Right lobe of liver (tissue), 6 donors: ENCODE measurements at places on chromosomes 13 and 19. TPM values are rescaled to one million over a fixed set of nuclear protein-coding genes. Genes with fewer than 3 reads are reported as not detected.

NRTN gene
- 10.3 TPM for total RNA-seq

GRCh38 chr13:110373617-110374016 lies 66.5 kb downstream of the COL4A2 start:
- H3K4me1 ChIP-seq = no peaks in the 10 kb centered on the region
- no peaks in the 10 kb centered on the region for H3K27me3 ChIP-seq
- no peak overlapping the region for H3K27ac ChIP-seq
- H3K36me3 ChIP-seq = no peaks in the 10 kb centered on the region

- no peak overlapping the region for H3K4me3 ChIP-seq
- no peak overlapping the region for H3K27ac ChIP-seq
- H3K36me3 ChIP-seq = no peaks in the 10 kb centered on the region
- no peaks in the 10 kb centered on the region for H3K27me3 ChIP-seq
- no peak for DNase-seq
Measured at GRCh38 chr13:42277618-42278276, 5.8 kb downstream of the AKAP11 start.

DNA sequence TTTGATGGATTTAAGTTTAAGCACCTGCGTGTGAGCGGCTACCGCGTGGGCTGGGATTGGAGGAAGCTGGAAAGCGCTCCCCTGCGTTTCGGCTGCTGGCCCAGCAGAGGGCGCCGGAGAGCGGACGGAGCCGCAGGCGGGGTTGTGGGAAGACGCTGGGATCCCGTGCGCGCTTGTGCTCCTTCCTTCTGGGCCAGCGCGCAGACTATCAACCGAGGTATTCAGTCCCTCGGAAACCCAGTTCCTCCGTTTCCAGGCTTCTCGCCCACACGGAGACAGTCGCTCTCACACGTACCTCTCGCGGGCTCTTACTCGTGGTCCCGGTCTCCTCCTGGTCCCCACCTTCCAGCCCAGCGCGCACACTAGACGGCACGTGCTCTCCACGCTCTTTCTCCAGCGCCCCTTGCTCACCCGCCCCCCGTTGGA lies 28.8 kb downstream of the EPN1 start:
- DNase-seq = no peak
- no peaks in the 10 kb centered on the region for H3K27me3 ChIP-seq
- no peak overlapping the region for H3K27ac ChIP-seq
- H3K4me3 ChIP-seq = no peak overlapping the region
- no peaks in the 10 kb centered on the region for H3K4me1 ChIP-seq

FCER2 gene
- total RNA-seq = not detected

CYP4F2 gene
- 228 TPM for total RNA-seq

DNA sequence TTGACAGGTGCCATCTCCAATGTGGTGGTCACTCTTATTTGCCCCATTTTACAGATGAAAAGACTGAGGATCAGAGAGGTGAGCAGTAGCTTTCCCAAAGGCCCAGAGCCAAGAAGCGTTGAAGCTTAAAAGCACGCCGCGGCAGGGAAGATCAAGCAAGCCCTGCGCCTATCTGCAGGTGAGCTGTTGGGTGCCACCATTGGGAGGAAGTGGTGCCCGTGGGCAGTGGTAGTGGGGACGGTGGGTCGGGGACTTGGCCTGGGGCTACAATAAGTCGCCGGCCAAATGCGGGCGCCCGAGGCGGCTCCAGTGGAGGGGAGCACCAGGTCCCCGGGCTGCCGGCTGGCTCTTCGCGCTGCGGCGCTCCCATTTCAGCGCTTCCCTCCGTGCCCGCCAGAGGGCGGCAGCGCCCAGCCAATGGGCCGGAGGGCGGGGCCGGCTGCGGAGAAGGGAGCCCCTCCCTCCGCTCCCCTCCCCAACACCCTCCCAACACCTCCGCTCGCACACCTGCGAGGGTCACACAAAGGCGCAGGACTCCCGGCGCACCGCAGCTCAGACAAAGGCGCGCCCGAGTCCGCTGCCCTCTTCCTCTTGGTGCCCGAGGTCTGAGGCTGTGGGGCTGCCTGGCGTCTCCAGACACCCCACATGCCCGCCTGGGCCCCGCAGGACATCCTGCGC lies 744 bp upstream of the POU2F2 start:
- no peaks in the 10 kb centered on the region for H3K27me3 ChIP-seq
- no peak overlapping the region for H3K27ac ChIP-seq
- H3K36me3 ChIP-seq = no peaks in the 10 kb centered on the region
